H4 (cell line): ENCODE measurements at places on chromosomes 6 and 20.

GRCh38 chr6:25446830-25447569, 167.8 kb downstream of the CARMIL1 start:
- DNase-seq = no peak

DNA sequence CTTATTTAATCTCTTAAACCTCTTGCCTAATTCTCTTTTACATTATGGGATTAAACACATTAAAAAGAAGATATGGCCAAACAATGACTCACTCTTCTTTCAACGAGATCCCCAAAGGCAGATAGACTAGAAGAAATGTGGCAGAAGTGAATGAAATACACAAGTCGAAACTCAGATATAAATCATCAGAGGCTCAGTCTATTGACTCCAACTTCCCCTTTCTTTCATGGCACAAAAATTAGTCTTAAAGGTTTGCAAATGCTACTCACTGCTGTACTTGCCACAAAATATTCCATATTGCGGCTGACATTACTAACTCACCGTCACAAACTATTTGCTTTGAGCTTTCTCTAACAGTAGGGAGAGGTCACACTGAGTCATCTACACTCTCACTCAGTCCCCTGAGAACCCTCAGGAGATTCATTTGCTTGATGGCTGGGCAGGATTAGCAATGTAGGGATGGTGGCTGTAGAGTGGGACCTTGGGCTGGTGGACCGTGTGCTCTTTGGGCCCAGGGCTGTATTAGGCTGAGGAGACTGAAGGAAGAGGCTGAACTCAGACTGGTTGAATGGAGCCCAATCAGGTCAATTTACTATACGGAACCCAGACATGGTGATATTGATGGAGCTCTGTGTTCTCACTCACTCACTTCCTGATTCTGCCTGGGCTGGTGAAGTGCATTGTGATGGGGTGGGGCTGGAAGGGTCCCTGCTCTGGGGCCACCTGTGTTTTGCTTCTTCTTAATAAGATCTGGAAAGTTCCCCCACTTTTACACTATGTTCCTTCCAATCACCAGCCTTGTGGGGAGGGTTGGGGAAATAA, 42.8 kb upstream of the UBR2 start:
- no peak for DNase-seq

DNA sequence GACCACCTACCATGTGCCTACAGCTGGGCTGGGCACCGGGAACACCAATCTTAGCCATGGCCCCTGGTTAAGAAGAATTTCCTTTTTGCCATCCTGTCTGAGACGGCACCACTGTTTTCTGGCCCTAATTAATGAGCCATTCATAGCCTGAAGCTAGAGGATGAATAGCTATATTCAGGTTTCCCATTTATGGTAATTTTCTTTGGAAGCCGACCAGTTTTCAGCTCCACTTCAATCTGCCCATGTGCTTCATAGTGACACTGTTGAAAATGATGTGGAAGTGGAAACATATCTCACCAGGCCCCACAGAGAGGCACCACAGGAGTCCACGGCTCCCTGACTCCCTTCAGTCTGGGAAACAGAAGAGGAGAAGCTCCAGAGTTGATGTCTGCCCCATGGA, 22.6 kb upstream of the ULBP3 start:
- DNase-seq = no peak

GRCh38 chr6:147131532-147132128, 72.6 kb upstream of the STXBP5 start:
- DNase-seq = no peak

DNA sequence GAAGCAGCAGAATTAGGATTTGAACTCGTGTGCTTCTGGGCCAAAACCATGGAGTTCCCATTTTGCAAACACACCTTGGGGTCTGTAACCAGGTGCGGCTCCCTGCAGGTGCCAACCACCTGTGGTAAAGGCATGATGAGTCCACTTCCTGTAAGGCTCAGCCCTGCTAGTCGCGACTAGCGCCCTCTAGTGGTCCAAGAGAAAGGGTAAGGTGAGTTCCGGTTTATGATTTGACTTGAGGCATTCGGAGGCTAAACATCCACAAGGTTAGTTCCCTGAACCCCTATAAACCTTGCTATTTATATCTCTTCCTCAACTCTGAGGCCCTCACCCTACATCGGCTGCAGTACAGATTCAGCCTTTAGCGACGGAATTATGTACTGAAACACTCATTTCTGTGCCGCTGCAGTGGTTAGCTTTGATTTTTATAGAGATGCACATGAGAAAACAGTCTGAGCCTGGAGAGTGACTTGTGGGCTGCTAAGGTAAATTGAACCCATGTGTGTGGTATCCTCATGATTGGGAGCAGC, 173.4 kb downstream of the PLCB1 start:
- peak; percentile 55 for DNase-seq

DNA sequence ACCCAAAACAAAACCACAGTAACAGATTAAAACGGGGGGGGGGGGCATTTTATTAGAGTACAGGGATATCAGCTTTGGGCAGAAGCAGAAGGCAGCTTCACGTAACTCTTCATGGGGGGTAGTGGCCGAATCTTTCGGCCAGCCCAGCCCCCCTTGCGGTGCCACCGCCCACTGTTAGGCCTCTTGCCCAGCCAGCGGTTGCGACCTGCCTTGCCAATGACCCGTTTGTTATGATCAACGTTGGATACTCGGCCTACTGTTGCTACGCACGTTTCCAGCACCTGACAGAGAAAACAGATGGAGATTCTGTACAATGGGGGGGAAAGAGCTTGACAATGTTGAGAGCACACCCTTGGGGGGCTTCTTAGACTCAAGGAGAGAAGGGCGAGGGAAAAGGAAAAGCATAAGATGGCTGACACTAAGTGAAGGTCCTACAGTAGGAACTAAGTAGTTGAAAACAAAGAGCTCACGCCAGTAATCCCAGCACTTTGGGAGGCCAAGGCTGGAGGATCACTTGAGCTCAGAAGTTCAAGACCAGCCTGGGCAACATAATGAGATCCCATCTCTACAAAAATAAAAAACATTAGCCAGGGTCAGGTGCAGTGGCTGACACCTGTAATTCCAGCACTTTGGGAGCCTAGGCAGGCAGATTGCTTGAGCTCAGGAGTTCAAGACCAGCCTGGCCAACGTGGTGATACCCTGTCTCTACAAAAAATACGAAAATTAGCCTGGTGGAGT, 724 bp upstream of the CUL7 start:
- no peak for DNase-seq

DNA sequence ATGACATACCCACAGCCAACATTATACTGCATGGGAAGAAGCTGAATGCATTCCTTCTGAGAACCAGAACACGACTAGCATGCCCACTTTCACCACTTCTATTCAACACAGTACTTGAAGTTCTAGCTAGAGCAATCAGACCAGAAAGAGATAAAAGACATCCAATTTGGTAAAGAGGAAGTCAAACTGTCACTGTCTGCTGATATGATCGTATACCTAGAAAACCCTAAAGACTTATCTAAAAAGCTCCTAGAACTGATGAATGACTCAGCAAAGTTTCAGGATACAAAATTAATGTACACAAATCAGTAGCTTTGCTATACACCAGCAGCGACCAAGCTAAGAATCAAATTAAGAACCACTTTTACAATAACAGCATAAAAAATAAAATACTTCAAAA, 60.5 kb downstream of the EYS start:
- DNase-seq = no peak

DNA sequence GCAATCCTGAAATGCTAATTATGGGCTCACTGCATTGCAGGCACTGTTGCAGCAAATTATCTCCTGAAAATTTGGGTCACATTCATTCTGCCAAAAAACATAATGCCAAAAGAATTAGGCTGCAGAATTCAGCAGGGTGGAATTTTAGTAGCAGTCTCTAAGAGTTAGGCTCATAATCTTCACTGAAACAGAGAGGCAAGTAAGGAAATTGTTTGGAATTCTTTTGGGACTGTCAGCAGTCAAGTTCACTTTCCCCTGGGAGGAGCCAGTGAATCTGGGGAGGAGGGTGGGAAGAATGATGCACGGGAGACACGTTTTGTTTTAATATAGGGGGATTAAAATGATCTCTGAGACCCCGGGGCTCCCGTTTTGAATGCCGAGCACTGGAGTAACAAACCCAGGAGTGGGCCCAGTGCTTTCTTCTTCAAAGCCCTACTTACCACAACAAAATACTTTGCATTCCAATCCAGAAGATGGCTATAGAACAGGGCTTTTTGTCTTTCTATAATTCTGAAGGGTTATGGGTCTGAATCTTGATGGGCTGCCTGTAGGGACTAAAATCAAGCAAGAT, 44.7 kb downstream of the SOBP start:
- no peak for DNase-seq

- DNase-seq = peak; percentile 5
Observed at GRCh38 chr6:167501831-167502385, 177.0 kb downstream of the TTLL2 start.

DNA sequence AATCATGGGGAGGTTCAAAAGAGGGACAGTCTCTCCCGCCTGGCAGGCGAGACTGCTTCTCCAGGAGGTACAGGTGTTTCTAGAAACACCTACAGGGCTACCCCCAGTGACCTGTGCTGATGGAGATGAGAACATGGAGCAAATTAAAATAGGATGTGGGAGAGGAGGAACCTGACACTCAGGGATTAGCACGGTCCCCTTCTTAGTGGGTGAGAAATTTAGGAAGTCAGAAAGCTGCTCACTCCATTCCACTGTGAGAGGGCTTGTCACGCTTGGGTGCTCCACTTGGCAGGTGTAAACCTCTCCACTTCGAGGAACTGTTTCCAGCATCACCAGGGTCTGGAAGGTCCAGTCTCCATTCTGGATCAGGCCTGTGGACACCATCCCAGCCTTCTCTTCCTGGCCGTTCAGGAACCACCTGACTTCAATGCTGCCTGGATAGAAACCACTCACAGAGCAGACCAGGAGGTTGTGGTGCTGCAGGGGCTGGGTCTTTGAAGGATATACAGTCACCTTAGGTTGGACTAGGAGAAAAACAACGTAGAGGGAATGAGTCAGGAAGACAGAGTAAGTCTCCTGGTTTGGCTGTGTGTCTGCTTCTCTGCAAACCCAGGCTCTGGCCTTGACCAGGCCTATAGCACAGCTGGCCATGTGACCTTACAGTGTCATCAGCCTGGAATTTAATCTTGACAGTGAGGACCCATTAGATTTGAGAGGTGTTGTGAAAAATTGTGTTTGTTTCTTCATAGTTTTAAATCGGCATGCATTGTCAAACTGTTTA, 8.1 kb downstream of the HLA-DRB1 start:
- no peak for DNase-seq

DNA sequence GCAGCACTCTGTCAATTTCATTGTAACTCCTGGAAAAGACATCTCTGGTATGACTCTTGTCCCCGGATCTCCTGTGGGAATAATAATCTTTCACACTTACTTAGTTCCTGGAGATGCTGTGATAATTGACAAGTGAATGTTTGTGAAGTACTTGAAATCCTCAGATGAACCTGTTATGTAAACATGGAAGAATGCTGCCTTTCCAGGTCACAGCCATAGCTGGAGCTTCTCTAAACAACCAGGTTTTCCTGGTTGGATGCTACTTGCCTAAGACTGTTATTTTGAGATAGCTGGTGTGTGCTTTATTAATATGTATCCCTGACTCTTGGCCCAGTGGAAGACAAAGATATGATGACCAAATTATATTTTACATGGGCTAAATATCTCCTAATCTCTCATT, 228.6 kb downstream of the KCNQ5 start:
- DNase-seq = no peak

- no peak for DNase-seq
Observed at GRCh38 chr20:64063389-64064144, 569 bp downstream of the TCEA2 start.

DNA sequence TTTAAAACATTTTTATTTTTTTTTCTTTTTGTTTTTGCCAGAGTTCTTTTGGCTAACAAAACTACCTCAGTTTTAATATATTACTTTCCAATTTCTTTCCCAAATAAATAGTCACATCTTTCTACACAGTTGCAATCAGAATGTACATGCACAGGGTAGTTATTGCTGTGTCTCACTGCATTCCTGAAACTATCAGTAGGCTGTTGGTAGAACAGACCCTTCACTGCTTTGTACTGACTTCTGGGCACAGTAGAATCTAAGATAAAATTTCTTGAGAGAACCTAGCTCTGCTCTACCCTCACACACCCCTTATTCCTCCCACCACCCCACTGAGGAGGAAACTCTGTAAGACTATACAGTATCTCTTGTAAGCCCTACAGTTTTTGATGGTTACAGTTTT, 19.9 kb downstream of the TPX2 start:
- DNase-seq = no peak

DNA sequence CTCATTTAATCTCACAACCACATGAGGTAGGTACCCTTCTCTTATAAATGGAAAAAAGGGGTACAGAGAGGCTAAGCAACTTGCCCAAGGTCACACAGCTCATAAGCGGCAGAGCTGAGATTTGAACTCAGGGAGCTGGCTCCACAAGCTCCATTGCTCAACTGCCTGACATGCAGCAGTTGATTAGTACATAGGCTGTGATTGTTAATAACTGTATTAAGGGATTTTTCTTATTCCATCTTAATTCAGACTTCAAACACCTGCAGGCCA, 6.6 kb downstream of the CCN5 start:
- no peak for DNase-seq

DNA sequence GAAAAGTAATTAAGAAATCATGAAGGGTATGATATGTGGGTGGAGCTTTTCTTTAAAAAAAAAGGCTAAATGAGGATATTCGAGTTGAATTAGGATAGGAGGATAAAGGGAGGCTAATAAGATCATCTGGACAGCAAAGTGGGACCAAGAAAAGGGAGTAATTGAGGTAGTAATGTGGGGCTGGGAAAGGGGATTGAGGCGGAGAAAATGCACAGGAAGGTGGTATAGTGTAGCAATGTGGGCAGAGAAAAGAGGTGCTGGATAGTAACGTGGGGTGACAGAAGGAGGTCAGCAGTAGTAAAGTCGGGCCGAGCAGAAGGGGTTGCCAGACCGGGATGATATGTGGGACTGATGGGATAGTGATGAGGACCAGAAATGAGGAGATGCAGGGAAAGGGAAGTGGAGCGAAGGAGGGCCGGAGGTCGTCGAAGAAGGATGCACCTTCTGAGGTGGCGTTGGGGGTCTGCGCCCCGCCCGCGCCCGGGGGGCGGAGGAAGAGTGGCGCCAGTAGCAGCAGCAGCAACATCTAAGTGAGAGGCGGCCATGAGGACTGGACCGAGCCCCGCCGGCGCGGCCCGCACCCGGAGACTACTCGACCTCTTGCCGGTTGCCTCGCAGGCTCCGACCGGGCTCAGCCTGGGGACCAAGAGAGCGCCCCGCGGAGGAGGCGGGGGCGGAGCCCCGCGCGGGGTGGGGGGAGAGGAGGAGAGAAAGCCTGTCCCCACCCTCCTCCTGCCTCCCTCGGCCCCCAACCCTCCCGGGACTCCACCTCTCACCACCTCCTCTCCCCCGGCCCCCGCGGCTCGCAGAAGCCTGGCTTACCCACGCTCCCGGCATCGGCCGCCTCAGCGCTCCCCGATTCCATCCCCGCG, 887 bp downstream of the GABBR1 start:
- DNase-seq = peak; percentile 55

- DNase-seq = no peak
Observed at GRCh38 chr6:152300517-152300916, 336.6 kb downstream of the SYNE1 start.
